PC-9 (cell line): ENCODE measurements at places on chromosomes 3 and 15. TPM values are rescaled to one million over a fixed set of nuclear protein-coding genes. Genes with fewer than 3 reads are reported as not detected.

GPR149 gene
- not detected in 2 replicates for total RNA-seq

MAP6D1 gene
- total RNA-seq, result 2.2 TPM in 2 replicates

ZNF80 gene
- not detected in 2 replicates for total RNA-seq

SLC35G2 gene
- total RNA-seq, result 3.1 and 5.0 TPM in 2 replicates

WDR49 gene
- total RNA-seq, result 0.28 TPM in 1 of 2 replicates, not detected in the other

NOX5 gene
- 0.85 and 1.5 TPM in 2 replicates for total RNA-seq

COL6A5 gene
- not detected in 2 replicates for total RNA-seq

ASB14 gene
- total RNA-seq, result not detected in 2 replicates

CD86 gene
- total RNA-seq, result not detected in 2 replicates

RTP1 gene
- total RNA-seq, result not detected in 2 replicates

FBXL2 gene
- total RNA-seq, result 15.8 and 18.5 TPM in 2 replicates

EEF1AKMT4 gene
- 11.7 and 12.1 TPM in 2 replicates for total RNA-seq

ERICH6 gene
- total RNA-seq, result not detected in 2 replicates

TICRR gene
- 17.8 and 23.6 TPM in 2 replicates for total RNA-seq

RTP4 gene
- total RNA-seq, result 0.90 and 3.2 TPM in 2 replicates

NPAP1 gene
- total RNA-seq, result not detected in 2 replicates

SAMMSON gene
- total RNA-seq, result not detected in 2 replicates

CCR8 gene
- total RNA-seq, result not detected in 2 replicates

IL5RA gene
- not detected in 2 replicates for total RNA-seq

PLS1 gene
- 50.4 and 53.8 TPM in 2 replicates for total RNA-seq

PTPRG gene
- 22.0 and 32.9 TPM in 2 replicates for total RNA-seq

ALCAM gene
- 110 and 132 TPM in 2 replicates for total RNA-seq

DNAH1 gene
- total RNA-seq, result 5.9 and 6.6 TPM in 2 replicates

SEMA3F gene
- 34.0 and 49.1 TPM in 2 replicates for total RNA-seq

SNX22 gene
- 0.33 and 0.40 TPM in 2 replicates for total RNA-seq

CCDC9B gene
- 141 and 168 TPM in 2 replicates for total RNA-seq

RNU5B-1 gene
- total RNA-seq, result not detected in 2 replicates

CEP152 gene
- total RNA-seq, result 19.2 and 24.6 TPM in 2 replicates

ZDHHC23 gene
- 17.5 and 20.9 TPM in 2 replicates for total RNA-seq

SLC28A1 gene
- 0.70 and 1.2 TPM in 2 replicates for total RNA-seq

SOX14 gene
- not detected in 2 replicates for total RNA-seq

RMDN3 gene
- total RNA-seq, result 15.7 and 19.8 TPM in 2 replicates

CCR3 gene
- total RNA-seq, result 1.7 and 3.1 TPM in 2 replicates

ISLR gene
- not detected in 2 replicates for total RNA-seq

RLBP1 gene
- not detected in 2 replicates for total RNA-seq

POTEB2 gene
- not detected in 2 replicates for total RNA-seq

CRBN gene
- total RNA-seq, result 26.4 and 34.9 TPM in 2 replicates

TMEM158 gene
- total RNA-seq, result 7.5 and 11.9 TPM in 2 replicates

LSG1 gene
- 59.2 and 71.8 TPM in 2 replicates for total RNA-seq
